ENCODE measurements at places on chromosomes 12 and 14.
A peak's percentile ranks its signal among the peaks of the same experiment; 100 is the strongest.

GRCh38 chr12:10529603-10530002 lies 23.9 kb downstream of the EIF2S3B start:
- DNase-seq: no peak

GRCh38 chr12:23891115-23891514 lies 58.4 kb downstream of the SOX5 start:
- no peak for DNase-seq

DNA sequence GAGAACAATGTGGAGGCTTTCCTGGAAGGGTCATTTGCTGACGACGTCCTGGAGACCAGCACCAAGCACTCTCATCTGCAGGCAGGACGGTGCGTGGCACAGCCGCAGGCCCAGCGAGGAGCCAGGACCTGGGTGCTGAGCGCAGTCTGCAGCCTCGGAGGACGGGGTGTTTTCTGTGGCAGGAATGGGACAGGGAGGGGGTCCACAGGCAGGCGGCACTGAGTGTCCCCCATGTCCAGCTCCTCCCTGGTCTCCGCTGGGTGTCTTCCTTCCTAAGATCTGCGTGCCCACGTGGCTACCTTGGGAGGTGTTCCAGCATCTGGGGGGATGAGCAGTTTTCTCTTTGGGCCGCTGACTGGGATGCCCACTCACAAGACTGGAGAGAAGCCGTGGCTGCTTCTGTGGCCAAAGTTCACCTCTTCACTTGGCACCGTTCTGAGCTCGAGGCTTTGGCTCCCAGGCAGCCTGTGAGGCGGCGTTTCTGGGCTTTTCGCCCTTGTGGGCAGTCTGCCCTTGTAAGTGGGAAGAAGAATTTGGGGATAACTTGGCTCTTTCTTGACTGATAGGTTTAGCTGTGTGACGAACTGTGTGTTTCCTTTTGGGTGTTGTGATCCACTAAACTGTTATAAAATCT lies 72.2 kb downstream of the NOC4L start:
- no peak for DNase-seq

- DNase-seq: no peak
Measured at GRCh38 chr12:1720494-1720893, 29.6 kb downstream of the ADIPOR2 start.

GRCh38 chr14:20627346-20628027 lies 14.0 kb downstream of the OR6S1 start:
- no peak for DNase-seq

- DNase-seq: peak; percentile 26
Measured at GRCh38 chr12:122022393-122023338, 982 bp downstream of the BCL7A start.

- no peak for DNase-seq
Measured at GRCh38 chr14:54440037-54440436, 1.1 kb downstream of the CNIH1 start.

Measured in T follicular helper cell (primary cell).